Kasumi-1 (cell line): ENCODE measurements at places on chromosomes 5 and 9.

- no peak for DNase-seq
Measured at GRCh38 chr9:27183701-27184100, 74.7 kb downstream of the TEK start.

DNA sequence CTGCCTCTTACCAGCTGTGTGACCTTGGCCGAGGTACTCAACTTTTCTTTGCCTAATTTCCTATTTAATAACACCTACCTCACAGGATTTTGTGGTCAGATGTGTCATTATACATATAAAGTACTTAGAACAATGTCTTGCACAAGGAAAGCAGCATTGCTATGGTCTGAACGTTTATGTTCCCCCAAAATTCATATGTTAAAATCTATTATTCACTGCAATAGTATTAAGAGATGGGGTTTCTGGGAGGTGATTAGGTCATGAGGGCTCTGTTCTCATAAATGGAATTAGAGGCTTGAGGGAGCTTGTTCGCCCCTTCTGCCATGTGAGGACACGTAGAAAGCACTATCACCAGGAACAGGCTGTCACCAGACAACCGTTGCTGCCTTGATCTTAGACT, 10.9 kb upstream of the RNF145 start:
- no peak for DNase-seq

GRCh38 chr5:50715001-50715400, 48.6 kb downstream of the PARP8 start:
- DNase-seq, result peak; percentile 28

GRCh38 chr5:105872569-105873270, 1798.0 kb downstream of the EFNA5 start:
- DNase-seq, result no peak

GRCh38 chr5:84218546-84218945, 166.1 kb downstream of the EDIL3 start:
- no peak for DNase-seq

- peak; percentile 46 for DNase-seq
Measured at GRCh38 chr5:10513501-10514442, 50.1 kb upstream of the ANKRD33B start.

DNA sequence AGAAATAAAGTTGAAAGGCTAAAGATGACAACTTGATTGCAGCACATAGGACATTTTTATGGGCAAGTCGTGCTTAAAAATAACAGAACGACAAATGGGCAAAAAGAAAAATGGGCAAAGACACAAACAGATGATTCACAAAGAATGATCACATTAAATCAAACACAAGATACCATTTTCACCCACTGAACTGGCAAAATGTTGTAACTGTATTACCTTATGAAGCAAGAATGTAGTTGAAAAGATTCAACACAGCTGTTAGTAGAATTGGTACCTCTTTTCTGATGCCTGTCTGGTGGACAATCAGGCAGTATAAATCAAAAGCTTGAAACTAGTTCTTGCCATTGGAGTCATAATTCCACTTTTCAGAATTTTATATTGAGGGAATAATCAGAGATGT, 81.0 kb upstream of the PALM2AKAP2 start:
- DNase-seq, result no peak

- DNase-seq, result no peak
Measured at GRCh38 chr9:133528876-133529241, 4.1 kb upstream of the MYMK start.

GRCh38 chr5:7628248-7628647, 222.7 kb downstream of the CFAP90 start:
- no peak for DNase-seq
